Omental fat pad (tissue), 4 donors: ENCODE measurements at places on chromosomes 12 and 14. TPM values are rescaled to one million over a fixed set of nuclear protein-coding genes. Genes with fewer than 3 reads are reported as not detected.

- no peak for DNase-seq
Measured at GRCh38 chr14:95659990-95660385, 26.2 kb upstream of the TCL1B start.

The BIN2 gene
- 15.9 TPM for total RNA-seq

DNA sequence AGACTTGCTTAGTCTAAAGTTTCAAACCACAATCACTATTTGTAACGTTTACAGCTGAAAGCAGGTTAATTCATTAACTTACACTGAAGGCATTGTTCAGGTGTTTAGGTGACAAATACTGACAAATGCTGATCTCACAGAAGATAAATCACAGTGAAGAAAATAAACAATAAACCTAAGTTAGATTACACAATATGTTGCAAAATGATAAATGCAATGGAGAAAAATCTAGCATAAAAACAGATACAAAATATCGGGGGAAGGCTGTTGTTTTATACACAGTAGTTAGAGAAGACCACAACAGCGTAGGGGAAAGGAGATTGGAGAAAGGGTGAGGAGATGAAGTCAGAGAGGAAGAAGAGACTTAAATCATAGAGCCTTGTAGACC, 3.0 kb downstream of the SCAF11 start:
- no peak for DNase-seq

DNA sequence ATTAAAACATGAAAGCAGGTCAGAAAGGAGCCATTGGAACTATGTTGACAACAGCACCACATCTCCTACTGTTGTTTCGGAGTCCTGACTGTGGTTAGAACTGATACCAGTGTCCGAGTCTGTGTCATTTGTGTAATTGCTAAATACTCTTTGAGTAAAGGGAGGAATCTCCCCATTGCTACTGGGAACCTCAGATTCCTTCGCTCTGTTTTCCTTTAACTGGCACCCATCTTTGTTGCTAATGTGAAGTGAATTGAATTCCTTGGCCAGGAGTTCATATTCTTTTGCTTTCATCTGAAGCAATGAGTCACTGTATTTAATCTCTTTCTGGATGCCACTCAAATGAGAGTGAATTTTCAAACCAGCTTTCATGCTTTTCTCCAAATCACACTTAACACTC, 31.5 kb downstream of the RASSF9 start:
- DNase-seq = no peak

DNA sequence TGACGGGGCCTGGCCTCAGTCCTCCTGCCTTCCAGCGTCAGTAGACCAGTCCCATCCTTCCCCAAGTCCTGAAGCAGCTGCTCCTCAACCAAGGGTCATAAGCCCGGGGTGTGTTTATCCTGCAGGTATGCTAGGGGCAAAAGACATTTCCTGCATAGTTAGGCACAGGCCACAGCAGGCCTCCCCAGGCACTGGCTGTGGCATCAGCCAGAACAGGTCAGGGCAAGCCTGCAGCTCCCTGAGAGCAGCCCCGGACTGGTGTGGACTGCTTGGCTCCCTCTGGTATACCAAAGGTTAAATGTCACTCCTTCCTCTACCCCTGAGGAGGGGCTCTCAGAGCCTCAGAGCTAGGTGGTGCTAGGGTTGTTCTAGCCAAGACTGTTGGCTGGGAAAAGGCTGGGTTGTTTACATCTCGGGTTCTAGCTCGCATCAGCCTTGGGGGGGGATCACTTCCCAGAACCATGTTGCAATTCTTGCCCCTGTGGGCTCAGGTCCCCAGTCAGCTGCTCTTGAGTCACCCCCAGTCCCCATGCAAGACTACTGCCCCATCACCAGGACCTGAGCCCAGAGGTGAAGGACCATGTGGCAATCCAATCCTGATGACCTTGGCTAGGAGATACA, 2.9 kb downstream of the MMP14 start:
- no peak for DNase-seq

DNA sequence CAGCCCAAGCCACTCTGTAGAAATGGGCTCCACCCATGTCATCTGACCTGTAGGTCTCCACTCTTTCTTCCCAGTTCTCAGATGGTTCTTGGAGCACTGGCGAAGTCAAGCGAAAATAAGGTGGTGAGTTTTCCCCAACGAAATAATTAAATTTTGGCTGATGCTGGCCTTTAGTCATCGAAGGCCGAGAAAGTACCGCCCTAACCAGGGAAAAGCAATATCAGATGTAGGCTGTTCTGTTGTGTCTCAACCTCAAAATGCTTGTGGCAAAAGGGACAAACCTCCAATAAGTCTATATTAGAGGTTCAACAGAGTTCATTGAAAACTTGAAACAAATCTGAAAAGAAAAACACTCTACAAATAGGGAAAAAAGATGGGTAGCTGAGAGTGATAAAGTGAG, 48.6 kb upstream of the BCAT1 start:
- no peak for DNase-seq

- no peak for DNase-seq
Measured at GRCh38 chr12:49698619-49699545, 8.3 kb downstream of the FMNL3 start.

DNA sequence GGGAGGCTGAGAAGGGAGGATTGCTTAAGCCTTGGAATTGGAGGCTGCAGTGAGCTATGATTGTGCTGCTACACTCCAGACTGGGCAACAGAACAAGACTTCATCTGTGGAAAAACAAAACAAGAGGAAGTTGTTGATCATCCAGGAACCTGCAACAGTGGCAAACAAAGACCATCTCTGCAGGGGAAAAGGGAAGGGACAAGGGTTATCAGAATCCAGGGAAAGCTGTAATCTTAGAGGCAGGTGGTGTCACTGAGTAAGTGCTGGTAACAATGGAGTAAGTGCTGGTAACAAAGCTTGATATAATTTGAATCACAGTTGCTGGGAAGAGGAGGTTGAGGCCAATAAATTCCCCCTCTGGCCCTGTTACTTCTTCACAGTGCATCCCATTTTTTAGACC, 27.5 kb upstream of the DCN start:
- DNase-seq = no peak

DNA sequence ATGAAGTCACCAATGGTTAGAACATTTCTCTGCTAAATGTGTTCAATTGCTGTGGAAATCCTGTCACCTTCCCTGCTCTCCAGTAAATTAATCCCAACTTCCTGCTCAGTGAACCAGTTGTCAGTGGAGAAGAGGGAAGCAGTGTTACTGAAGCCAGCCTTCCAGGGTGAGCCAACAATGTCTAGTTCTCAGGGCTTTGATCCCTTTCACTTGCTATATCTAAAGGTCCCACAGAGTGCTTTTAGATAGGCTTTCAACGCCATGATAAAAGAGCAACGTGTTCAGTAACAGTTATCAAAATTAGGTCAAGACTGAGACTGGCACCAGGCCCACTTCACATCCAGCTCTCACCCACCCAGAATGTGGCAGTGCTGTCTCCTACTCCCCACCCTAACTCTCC, 139.7 kb downstream of the KCNH5 start:
- DNase-seq = no peak

GRCh38 chr12:90237841-90238240, 529.2 kb upstream of the ATP2B1 start:
- no peak for DNase-seq

The INSM2 gene
- total RNA-seq = 0.47 TPM

The BMAL2 gene
- 1.7 TPM for total RNA-seq

The TDRD9 gene
- 8.0 TPM for total RNA-seq

DNA sequence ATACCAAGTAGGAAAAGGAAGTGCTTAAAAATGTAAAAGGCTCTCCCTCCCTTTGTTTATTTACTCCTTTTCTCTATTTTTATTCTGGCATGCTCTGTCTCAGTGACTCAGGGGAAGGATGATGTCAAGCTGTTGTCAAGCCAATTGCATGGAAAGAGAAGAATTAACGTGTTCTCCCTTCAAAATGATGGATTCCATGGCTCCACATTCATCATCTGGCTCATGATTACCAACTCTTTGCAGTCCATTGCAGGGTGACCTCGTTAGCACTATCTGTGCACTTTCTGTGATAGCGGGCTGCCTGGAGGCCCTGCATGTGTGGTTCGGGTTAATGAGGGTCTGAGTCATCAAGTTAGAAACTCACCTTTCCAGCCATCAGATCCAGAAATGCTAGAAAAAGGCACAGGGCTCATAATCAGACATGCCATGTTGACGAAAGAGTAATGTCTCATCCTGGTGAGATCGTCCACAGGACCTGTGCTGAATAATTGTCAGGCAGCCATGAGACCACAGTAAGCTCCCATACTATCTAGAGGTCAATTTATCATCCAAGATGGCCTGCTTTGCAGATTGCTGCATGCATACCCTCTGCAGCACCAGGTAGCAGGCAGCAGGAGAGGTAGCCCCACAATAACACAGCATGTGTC, 79.2 kb upstream of the BTG1 start:
- no peak for DNase-seq

DNA sequence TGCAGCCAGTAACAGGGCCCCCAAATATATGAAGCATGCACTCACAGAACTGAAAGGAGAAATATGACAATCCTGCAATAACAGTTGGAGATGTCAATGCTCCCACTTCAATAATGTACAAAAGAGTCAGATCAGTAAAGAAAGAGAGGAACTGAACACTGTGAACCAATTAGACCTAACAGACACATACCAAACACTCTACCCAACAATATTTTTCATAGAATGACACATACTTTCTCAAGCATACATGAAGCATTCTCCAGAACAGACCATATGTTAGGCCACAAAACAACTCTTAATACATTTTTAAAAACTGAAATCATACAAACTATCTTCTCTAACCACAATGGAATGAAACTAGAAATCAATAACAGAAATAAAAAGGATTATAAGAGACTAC, 80.2 kb downstream of the ELK3 start:
- DNase-seq = no peak

DNA sequence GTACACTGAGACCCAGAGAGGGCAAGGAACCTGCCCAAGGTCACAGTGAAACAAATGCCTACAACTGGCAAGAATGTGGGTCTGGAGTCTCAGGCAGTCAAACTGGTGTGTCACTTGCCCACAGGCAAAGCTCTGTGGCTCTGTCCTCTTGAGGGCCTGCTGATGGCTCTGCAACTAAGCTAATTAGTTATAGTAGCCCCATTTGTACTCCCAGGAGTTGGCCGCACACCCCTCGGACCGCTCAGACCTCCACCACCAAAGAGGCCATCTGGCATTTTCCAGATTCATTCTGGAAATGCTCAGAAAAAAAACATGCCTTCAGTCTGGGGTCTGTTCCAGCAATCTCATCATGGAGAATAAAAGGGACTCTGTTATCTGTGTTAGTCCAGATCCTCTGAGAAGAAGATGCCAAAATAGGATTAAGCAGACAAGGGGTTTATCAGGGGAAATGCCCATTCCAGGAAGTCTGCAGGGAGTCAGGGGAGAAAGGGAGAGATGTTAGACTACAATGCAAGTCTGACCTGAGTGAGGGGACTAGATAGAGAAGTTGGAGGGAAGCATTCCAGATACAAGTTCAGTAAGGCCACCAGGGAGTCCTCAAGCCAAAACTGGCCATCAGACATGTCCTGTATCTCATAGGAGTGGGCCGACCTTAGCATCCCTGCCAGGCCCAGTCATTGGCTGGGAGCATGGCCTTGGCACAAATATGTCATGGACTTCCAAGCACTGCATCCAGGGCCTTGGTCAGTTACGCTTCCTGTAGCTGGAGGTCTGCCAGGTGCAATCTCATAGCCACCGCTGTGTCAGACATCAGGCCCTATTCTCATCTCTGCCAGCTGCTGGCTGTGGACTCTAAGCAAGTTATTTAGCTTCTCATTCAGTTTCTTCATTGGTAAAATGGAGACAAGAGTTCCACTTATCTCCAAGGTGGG, 15.4 kb upstream of the OAS1 start:
- DNase-seq = no peak

DNA sequence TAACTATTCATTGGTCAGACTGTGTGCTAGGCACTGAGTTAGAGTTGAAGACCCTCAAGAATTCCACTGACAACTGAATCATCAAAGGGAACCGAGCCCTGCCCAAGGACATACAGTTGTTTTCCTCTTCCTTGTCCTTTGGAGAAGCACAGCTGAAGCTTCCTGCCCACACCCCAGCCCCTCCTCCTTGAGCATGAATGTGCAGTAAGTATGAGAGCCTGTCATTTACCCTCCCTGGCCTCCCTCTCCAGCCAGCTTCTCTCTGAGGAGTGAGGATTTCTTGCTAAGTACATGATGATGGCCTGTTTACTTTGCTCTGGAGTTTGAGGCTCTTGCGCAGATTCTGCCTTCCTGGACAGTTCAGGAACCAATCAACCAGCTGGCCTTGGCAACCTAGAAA, 235.2 kb downstream of the CACNA1C start:
- no peak for DNase-seq

DNA sequence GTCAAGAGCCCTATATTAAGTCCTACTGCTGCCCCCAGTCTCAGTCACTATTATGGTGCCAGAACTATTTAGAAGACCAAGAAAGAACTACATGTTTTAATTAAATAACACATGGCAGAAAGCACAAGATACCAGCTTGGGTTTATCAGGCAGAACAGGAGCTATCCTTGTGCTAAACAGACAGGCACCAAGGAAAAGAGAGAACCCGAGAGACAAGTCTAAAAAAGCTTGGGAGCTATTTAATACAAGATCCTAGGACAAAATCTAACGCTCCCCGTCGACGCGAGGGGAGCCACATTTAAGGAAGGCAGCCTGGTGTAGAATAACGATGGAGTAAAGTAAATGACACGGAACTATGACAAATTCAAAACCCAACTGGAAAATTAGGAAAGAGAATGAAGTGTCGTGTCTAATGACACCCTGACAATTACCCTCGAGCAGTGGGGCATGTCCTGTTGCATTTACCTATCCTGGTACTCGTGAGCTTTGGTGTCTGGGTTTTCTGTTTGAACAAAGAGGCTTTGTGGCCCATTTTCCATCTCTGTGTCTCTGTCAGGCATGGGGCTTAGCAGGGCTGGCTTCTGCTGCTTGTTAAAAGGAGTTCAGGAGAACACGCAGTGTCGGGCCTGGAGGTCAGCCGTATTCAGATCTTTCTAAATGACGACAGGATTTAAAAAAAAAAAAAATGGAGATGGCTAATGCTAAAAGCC, 140.6 kb downstream of the ETNK1 start:
- no peak for DNase-seq

DNA sequence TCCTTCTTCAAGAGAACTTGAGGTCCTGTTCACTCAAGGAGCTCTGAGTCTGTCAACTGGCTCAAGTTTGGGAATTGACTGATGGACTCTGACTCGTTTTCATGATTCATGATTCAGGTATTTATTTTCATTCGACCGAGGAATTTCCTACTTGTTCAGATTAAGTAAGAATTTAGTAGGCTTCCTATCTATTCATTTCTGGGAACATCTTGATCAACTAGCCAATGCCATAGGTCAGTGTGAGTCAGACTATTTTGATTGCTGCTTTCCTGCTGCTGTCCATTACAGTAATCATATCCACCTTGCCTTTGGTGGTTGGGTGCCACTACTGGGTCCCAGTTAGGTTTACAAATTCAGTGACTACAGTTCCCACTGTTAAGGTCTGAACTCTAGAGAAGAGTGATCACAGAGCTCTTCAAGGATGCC, 6.1 kb downstream of the FAM186A start:
- no peak for DNase-seq

- DNase-seq = no peak
Measured at GRCh38 chr14:67998834-67999233, 179.3 kb downstream of the RAD51B start.

The HOXC12 gene
- not detected for total RNA-seq

- no peak for DNase-seq
Measured at GRCh38 chr14:32756173-32756572, 182.5 kb upstream of the NPAS3 start.

- DNase-seq = no peak
Measured at GRCh38 chr14:32654106-32654505, 284.6 kb upstream of the NPAS3 start.
